Hepatocyte (in vitro differentiated cells): ENCODE measurements at places on chromosomes 16 and 17. TPM values are rescaled to one million over a fixed set of nuclear protein-coding genes. Genes with fewer than 3 reads are reported as not detected.

GRCh38 chr16:87661561-87661960, 59.3 kb downstream of the JPH3 start:
- peak; percentile 74 for DNase-seq

The RHBDL3 gene
- total RNA-seq = 0.36 and 0.70 TPM in 2 replicates

DNA sequence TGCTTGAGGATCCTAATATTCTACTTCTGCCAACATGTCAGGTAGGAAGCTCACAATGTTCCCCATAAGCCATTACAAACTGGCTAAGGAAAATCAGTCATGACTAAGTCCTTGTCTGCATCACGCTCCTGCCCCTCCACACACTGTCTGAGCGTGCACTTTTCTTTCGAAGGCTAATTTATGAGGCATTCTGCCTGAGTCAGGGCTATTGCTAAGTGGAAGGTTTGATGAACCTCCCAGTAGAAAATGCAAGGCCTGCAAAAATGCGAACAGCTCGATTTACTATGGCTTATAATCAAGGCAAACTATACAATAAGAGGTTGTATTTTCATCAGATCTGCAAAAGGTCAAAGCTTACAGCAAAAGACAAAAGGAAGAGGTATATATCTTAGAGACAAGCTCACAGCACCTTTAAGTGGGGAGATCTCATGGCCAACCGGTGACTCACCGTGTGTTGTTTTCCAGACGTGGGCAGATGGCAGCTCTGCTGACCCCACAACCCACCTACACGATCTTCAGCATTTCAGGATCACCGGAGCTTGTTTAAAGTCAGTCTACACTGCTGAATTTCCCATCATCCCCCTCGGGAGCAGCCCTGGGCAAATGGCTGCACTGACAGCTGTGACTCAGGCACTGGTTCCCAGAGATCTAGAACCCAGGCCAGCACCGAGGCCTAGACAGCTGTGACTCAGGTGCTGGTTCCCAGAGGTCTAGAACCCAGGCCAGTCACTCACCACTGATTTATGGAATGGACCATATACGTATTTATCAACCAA, 26.1 kb downstream of the MEAK7 start:
- peak; percentile 3 for DNase-seq

The KRT222 gene
- total RNA-seq = 1.8 and 2.8 TPM in 2 replicates

DNA sequence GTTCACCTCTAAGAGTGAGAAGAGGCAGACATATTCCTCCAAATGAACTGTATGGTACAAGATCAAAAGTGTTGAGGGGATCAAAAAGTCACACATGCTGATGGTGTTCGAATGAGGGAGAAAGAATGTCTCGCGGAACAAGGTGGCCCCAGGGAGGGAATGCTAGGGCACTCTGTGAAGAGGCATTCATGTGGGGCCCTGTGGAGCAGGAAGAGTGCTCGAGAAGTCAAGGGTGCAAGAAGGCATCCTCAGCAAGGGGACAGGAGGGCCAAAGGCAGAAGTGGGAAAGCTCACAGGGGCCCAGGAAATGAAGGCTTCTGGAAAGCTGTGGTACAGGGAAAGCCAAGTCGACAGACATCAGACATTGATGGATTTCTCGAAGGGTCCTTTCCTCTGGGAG, 6.1 kb upstream of the MYH3 start:
- no peak for DNase-seq

GRCh38 chr17:56699186-56699894, 105.8 kb downstream of the NOG start:
- DNase-seq = peak; percentile 93

GRCh38 chr17:29787995-29788394, 142.0 kb downstream of the SSH2 start:
- DNase-seq = no peak

DNA sequence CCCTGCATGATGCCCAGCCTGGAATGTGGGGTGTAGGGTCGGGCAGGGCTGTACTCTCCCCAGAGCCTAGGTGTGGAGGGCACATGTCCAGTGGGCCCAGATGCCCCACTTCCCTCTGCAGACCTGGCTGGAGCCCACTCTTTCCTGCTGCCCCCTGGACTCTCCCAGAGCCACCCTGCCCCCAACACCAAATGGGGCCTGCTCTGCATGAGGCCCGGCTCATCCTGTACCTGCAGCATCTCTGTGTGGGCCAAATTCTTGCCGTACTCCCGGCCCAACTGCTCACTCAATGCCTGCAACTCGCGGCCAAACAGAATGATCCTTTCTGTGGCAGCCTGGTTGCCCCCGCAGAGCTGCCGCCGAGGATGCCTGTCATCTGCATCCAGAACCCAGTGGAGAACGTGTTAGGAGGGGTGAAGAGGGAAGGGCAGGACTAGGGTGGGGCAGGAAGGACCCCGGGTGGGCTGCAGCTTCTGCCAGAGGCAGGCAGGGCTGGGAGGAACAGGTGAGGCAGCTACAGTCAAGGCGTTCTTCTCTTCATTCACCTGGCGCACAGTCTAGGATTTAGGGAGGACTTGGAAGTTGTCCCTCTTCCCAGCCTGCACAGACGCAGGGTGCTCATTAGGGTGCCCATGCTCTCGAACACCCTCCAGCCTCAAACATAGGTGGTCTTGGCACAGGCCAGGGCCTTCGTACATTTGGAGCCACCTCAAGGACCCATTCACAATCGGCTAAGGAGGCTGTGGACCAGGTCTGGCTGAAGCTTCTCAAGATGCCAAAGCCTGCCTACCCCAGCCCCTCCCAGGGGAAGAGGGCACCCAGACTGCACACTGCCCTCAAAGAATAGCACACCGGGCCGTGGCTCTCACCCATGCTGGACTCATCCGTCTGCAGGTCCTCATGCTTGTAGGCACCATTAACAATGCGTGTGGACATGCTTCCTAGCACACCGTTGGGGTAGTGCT, 8.7 kb upstream of the GFOD2 start:
- DNase-seq = no peak

The MT1A gene
- not detected in 2 replicates for total RNA-seq

GRCh38 chr16:9115277-9115676, 23.8 kb downstream of the HAPSTR1 start:
- DNase-seq = no peak

- DNase-seq = peak; percentile 81
Observed at GRCh38 chr17:71472809-71473789, 647.7 kb upstream of the SOX9 start.

The HOXB6 gene
- total RNA-seq = 4.1 and 4.8 TPM in 2 replicates

DNA sequence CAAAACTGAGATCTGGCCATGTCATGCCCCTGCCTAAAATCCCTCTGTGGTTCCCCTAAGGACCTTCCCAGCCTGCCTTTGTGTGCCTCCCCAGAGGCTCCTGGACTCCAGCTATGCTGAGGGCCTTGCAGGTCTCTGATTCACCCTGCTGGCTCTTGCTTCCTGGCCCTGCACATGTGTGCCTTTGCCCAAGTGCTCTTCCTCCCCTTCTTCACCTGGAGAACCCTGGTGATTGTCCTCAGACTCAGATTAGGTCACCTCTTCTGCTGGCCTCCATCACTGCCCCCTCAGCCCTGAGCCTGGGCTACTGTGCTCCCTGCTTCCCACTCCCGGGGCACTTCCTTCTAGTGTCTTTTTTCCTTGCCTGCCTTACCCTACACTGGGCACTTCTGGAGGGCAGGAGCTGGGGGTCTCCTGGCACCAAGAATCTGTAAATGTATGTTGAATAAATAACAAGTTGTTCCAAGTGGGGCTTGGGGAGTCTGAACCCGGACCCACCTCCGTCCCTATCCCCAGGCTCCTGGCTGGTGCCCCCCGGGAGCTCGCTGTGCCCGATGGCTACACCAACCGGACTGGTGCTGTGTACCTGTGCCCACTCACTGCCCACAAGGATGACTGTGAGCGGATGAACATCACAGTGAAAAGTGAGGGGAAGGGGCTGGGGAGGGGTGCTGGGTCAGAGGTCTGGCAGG, 7.8 kb downstream of the ITGA3 start:
- no peak for DNase-seq

- DNase-seq = no peak
Observed at GRCh38 chr17:50697663-50698272, 9.9 kb downstream of the ANKRD40 start.

The SLC43A2 gene
- 6.0 and 6.1 TPM in 2 replicates for total RNA-seq

DNA sequence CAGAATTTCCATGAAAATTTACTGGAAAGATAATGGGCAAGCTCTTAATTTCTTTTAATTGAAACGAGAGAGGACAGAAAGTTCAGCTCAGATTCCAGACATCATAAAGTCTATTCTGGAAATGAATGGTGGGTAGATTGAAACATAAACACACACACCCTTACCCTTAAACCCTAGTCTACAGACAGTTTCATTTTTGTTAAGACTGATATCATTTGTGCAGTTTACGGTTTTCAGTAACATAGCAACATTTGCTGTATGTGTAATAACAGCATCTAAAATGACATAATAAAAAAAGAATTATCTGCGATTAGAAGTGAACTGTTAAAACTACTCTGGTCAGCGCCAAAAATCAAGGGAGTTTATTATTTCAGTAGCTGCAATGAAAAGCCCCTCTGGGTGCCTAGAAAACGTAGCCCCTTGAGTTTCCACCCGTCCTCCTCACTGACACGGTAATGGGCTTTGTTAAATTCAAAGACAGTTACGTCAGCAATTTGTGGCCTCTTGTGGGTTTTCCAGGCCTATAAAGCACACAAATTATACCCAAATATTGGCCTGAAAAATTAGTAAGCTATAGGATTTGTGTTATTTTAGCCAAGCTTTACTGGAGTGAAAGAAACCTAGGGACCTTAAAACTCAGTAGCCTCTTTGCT, 520.6 kb upstream of the SOX9 start:
- no peak for DNase-seq

GRCh38 chr17:49548051-49548505, 27.6 kb upstream of the NXPH3 start:
- DNase-seq = peak; percentile 2

GRCh38 chr17:39813631-39814030, 50.5 kb downstream of the IKZF3 start:
- no peak for DNase-seq

GRCh38 chr17:3730881-3731429, 7.3 kb downstream of the HASPIN start:
- no peak for DNase-seq

The RAMP2 gene
- total RNA-seq = 8.7 and 13.1 TPM in 2 replicates

DNA sequence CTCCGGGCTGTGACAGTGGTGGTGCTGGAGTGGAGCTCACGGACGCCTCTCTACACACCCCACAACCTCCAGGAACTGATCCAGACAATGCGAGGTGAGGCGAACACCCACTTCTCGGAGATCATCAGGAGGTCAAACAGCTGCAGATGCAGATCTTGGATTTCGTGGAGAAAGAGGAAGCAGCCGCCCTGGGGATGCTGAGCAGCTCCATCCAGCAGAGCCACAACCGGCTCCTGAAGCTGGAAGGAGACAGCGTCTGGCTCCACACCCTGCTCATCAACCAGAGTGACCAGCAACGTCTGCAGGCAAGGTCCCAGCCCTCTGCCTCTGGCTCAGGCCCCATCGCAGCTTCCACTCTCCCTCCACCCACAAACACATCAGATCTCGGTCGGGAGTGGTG, 13.2 kb upstream of the SLC16A5 start:
- no peak for DNase-seq

DNA sequence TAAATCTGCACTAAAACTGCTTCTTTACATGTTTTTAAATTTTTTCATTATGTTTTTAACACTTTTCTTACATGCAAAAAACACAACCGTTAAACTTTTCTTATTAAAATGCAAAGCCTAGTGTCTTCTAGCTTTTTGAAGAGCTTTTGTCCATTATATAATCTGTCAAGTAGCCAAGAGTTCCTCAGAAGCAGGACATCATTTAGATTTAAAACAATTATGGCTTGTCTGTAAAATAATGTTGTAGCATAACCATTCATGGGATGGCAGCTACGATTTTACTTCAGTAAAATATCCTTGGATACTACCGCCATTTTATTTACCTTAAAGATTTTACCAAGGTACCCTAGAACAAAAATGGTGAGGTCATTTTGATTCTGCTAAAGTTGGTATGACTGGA, 2.8 kb downstream of the OMG start:
- DNase-seq = no peak

The ASGR1 gene
- total RNA-seq = 59.6 and 74.0 TPM in 2 replicates

GRCh38 chr16:714558-715476, at the start of gene METRN:
METRN (plus strand) TSS chr16:715118; CDS start chr16:715290, 172 bp downstream.
- peak; percentile 95 for DNase-seq

- no peak for DNase-seq
Observed at GRCh38 chr16:86211800-86212199, 298.5 kb upstream of the FOXF1 start.

GRCh38 chr17:8393470-8394231, 4.0 kb downstream of the RNF222 start:
- DNase-seq = no peak

GRCh38 chr17:10226930-10227695, 28.7 kb upstream of the GAS7 start:
- peak; percentile 63 for DNase-seq

The EVI2A gene
- total RNA-seq = 0.10 and 0.28 TPM in 2 replicates

DNA sequence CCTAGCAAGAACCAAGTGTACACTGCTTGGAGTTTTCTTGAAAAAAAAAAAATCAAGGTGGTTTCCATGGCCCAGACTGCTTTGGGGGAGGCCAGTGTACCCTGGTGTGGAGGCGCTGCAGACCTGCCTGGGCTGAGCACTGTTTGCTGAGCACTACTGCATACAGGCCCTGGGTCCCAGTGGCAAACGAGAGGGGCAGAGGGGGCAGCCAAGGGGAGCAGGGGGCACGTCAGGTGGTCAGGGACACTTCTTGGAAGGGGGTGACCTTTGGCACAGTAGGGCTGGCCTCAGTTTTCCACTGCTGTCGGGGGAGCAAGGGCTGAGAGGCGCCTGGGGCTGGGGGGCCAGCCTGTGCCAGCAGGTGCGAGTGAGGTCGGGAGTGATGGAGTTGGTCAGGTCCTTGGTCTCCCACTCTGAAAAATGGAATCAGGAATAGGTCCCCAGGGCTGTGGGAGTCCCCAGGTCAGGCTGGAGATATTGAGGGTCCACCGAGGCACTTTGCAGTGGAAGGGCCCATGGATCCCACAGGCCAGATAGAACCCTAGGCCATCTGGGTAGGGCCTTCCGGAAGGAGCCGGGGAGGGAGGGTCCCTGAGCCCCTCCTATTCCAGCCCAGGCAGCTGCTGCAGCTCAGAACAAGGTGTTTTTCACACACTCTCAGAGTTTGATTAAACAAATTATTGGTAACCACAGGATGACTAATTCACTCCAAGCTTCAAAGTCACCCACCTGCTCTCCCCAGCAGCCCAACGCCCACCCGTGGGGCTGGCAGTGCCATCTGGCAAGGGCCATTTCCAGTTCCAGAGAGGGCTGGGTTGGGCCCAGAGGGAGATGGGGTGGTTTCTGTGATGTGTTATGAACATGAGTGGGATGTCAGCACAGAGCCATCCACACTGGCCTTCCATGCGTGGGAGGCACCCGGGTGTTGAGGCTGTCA, 3.5 kb downstream of the ZFPM1 start:
- no peak for DNase-seq

The FSCN2 gene
- total RNA-seq = 1.8 and 3.7 TPM in 2 replicates

GRCh38 chr17:49521088-49521450, 26.0 kb downstream of the NGFR start:
- DNase-seq = no peak
